Lung (tissue), 17 donors: ENCODE measurements at places on chromosomes 6 and 20. TPM values are rescaled to one million over a fixed set of nuclear protein-coding genes. Genes with fewer than 3 reads are reported as not detected.

DNA sequence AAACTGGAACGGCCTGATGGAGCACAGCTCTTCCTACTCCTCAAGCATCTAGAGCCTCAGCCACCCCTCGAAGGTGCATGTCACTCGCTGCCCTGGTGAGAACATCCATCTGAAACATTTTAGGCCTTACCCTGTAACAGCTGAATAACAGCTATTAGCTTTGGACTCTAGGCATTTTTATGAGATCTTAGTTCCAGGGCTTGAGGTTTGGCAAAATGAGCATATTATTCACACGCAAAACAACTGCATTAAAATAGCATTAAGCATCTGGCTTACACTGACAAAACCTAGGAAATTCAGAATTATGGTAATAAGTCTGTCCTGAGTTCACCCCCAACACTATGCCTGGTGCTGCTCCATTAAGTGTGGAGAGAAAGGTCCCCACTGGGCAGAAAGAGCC is 56.1 kb downstream of the ADAT2 start:
- H3K4me3 ChIP-seq: no peak overlapping the region
- H3K27me3 ChIP-seq: no peaks in the 10 kb centered on the region

The TRIM31 gene
- total RNA-seq: 0.31 TPM

DNA sequence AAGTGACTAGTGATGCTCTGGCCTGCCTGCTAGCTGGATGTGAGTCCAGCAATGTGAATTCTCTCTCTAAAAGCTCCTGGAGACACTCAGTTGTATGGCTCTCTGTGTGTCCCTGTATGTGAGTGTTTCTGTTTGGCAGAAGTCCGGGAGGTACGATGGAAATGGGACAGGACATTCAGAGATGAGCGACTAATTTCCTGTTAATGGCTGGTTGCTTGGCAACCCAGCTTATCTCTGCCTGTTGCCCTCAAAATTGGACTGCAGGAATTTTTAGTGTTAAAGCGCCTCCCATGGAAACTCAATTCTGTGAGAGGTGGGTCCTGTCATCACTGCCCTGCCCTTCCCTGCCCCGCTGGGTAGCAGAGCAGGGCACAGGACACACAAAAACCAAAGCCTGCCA is 136.8 kb upstream of the LRFN2 start:
- H3K36me3 ChIP-seq: no peaks in the 10 kb centered on the region
- H3K27ac ChIP-seq: no peak overlapping the region
- H3K27me3 ChIP-seq: no peaks in the 10 kb centered on the region
- peaks cover 34% of the 10 kb centered on the region for H3K4me1 ChIP-seq
- DNase-seq: peak; percentile 38

The FAM83C gene
- not detected for total RNA-seq

DNA sequence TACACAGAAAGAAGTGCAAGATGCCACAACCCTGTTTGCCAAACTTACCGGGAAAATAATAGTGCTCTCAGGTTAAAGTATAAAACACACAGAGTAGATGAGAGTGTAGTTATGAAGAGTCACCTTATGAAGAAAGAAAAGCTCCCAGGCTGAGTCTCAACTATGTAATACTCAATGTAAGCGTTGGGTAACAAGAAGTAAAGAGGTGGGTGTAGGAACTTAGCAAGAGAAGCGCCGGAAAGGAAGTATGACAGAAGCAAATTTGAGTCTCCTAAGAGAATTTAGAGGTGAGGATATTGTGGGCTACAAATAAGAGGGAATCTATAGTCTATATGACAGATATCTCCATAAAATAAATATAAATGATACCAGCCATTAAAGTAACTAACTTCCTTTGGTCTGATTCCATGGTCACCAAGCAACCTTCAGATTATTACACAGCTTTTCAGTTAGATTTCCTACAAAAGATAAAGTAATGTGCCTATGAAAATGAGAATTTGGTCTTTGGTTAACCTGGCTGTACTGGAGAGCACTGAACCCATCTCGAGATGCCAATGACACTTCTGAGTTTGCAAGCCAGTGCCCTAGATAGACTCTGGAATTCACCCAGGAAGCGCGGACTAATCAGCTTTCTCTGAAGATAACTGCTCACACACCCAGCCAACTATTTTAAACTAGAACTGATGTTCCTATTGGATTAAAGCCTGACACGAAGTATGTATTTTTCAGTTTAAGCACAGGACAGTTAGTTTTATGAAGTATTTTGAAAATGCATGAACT is 1.8 kb downstream of the TUBE1 start:
- H3K4me1 ChIP-seq: no peaks in the 10 kb centered on the region
- no peak overlapping the region for H3K4me3 ChIP-seq
- peaks cover 3% of the 10 kb centered on the region for H3K36me3 ChIP-seq
- H3K27ac ChIP-seq: no peak overlapping the region
- DNase-seq: peak; percentile 15

GRCh38 chr6:79170431-79170830 is 64.1 kb downstream of the HMGN3 start:
- H3K4me3 ChIP-seq: no peak overlapping the region
- DNase-seq: no peak
- no peaks in the 10 kb centered on the region for H3K36me3 ChIP-seq
- no peak overlapping the region for H3K27ac ChIP-seq

DNA sequence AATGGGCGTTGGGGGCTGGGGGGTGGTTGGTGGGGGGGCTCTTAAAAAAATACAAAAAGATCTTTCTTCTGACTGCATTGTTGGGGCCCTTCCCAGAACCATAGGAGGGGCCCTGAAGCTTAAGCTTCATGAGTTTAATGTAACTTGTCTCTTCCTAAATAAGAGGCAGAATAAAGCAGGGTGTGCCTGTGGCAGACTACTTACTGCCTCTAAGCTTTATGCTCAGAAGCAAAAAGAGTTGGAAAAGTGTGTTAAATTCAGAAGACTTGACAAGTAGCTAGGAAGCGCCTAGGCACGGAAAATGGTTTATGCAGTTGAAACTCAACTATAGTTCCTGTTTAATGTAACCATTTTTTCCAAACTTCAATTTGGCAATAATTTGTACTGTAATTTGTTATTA is 44.5 kb downstream of the TIAM2 start:
- no peaks in the 10 kb centered on the region for H3K4me1 ChIP-seq
- DNase-seq: no peak
- H3K27me3 ChIP-seq: no peaks in the 10 kb centered on the region
- no peaks in the 10 kb centered on the region for H3K36me3 ChIP-seq
- H3K4me3 ChIP-seq: no peak overlapping the region

The CGA gene
- not detected for total RNA-seq

The HLA-DRB5 gene
- 1.1 TPM for total RNA-seq

DNA sequence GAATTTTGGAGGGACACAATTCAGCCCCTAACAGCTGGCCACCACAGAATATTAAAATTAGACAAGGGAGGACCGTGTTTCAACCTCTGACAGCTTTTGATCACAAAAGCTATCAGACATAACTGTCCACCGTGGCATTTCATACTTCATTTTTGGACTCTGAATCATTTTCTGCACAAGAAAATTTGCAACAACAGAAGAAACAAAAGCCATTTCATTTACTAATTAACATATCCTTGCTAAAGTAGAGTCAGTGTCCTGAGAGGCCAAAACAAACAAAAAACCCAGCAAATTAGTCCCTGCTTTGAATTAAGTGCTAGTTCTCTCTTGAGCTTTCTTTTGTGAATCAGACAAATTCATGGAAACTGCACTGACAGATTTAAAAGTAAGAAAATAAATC is 17.6 kb upstream of the COL12A1 start:
- H3K27me3 ChIP-seq: no peaks in the 10 kb centered on the region
- DNase-seq: no peak
- H3K36me3 ChIP-seq: no peaks in the 10 kb centered on the region
- H3K4me1 ChIP-seq: no peaks in the 10 kb centered on the region
- no peak overlapping the region for H3K27ac ChIP-seq
- no peak overlapping the region for H3K4me3 ChIP-seq

The FAM83D gene
- 3.3 TPM for total RNA-seq
